Progenitor cell of endocrine pancreas (in vitro differentiated cells): ENCODE measurements at places on chromosomes 13 and 19. TPM values are rescaled to one million over a fixed set of nuclear protein-coding genes. Genes with fewer than 3 reads are reported as not detected.

DNA sequence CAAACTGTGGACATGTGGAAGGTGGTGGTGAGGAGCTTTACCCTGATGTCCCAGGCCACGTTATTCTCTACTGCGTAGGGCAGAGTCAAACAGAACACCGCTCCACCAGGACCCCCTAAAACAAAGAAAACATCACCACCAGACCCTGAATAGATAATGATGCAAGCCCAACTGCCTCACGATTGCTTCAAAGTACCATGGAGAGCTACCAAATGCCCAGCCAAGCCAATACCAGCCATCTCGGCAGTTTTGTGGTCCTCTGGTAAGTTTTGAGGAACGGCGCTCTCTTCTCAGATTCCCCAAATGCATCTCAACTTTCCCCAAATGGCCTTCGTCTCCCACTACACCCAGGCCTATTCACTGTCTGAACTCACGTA, 5.6 kb downstream of the RANBP3 start:
- no peak for DNase-seq

- DNase-seq = peak; percentile 96
These were observed at the start of gene ABHD8 for GRCh38 chr19:17303167-17303939. TSS of gene ABHD8 (minus strand) at chr19:17303425. CDS start at chr19:17301616, 1,809 bp downstream.

- DNase-seq = no peak
These were observed 5.9 kb downstream of the MBOAT7 start for GRCh38 chr19:54183431-54183830.

DNA sequence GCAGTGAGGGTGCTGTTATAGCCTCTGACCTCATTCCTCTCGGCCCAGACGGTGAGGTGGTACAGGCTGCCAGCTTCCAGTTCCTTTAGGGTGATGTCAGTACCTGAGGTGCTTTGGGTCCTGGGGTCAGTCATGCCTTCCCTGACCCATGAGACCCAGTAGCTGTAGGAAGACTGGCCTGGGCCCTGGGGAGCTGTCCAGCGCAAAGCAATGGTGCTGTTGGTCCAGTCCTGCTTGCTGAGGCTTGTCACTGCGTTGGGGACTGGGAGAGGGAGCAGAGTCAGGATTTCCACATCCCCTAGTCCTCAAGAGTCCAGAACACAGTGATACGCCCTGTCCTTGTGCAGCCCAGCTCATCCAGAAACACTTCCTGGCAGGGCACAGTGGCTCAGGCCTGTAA, 10.7 kb downstream of the PTPRH start:
- no peak for DNase-seq

GRCh38 chr13:99061411-99061810, 83.5 kb upstream of the DOCK9 start:
- no peak for DNase-seq

GRCh38 chr13:32845952-32846950, 170.0 kb upstream of the KL start:
- no peak for DNase-seq

GRCh38 chr19:38971672-38972071, 3.9 kb downstream of the FBXO17 start:
- DNase-seq = no peak

DNA sequence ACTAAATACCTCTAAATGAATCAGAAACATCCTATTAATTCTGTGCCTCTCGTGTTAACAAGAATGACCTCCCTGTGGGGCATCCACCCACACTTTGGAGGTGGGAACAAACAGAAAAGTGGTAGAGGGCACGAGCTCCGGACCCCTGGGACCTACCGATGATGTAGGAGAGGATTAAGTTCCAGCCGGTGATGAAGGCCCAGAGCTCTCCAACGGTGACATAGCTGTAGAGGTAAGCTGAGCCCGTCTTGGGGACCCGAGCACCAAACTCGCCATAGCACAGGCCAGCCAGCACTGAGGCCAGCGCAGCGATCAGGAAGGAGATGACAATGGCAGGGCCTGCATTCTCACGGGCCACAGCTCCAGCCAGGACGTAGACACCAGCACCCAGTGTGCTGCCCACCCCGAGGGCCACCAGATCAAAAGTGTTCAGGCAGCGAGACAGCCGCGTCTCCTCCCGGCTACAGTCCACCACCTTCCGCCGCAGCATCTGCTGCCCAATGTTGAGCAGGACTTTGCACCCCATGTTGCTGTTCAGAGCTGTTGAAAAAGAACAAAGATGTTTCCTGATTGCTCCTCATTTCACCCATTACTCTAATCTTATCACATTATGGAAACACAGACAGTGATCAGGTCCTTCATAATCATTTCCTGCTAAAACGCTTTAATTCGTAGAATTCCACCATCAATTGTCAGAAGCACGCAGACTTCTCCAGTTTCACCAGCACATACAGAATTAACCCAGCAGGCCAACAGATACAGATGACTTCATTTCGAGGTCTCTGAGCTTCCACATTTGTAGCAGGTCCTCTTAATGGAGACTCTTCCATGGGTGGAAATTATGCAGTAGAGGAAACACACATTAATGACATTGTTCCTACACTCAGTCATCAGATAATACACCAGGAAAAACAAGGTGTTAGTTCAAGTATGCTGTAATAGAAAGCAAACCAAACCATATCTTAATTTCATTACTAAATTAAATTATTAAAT, 59.5 kb downstream of the SLC7A1 start:
- no peak for DNase-seq

ADGRE3 gene
- not detected in 2 replicates for total RNA-seq

FUT1 gene
- 5.4 and 6.9 TPM in 2 replicates for total RNA-seq

ZNF724 gene
- 21.7 and 22.1 TPM in 2 replicates for total RNA-seq

TYROBP gene
- not detected in 2 replicates for total RNA-seq
